ENCODE measurements at places on chromosomes 12 and 14. TPM values are rescaled to one million over a fixed set of nuclear protein-coding genes. Genes with fewer than 3 reads are reported as not detected.

Gene OR4E2
- not detected for total RNA-seq

Gene JPH4
- total RNA-seq, result not detected

Gene TMEM30B
- not detected for total RNA-seq

Gene KCNC2
- not detected for total RNA-seq

Gene BDKRB2
- 8.5 TPM for total RNA-seq
